Upper lobe of right lung (tissue), 1 donor: ENCODE measurements at places on chromosomes 11 and 22.

DNA sequence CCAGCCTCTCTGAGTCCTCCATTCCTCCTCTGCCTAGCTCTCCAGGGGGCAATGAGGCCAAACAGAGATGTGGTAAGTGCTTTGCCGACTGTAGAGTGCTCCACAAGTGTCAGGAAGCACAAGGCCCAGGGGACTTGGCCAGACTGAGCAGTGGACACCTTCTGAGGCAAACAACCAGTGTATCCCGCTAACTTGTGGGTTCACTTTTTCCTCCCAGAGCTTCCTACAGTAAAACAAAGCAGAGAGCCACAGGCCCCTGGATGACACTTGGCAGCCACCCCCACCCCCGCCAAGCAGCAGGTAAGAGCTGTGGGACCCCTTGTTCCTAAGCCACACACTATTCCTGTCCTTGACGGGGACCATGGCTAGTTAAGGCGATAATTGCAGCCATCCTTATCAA, 160.9 kb downstream of the CACNA1I start:
- peak; percentile 40 for DNase-seq
- H3K4me3 ChIP-seq, result no peak overlapping the region
- no peaks in the 10 kb centered on the region for H3K4me1 ChIP-seq
- no peaks in the 10 kb centered on the region for H3K36me3 ChIP-seq

DNA sequence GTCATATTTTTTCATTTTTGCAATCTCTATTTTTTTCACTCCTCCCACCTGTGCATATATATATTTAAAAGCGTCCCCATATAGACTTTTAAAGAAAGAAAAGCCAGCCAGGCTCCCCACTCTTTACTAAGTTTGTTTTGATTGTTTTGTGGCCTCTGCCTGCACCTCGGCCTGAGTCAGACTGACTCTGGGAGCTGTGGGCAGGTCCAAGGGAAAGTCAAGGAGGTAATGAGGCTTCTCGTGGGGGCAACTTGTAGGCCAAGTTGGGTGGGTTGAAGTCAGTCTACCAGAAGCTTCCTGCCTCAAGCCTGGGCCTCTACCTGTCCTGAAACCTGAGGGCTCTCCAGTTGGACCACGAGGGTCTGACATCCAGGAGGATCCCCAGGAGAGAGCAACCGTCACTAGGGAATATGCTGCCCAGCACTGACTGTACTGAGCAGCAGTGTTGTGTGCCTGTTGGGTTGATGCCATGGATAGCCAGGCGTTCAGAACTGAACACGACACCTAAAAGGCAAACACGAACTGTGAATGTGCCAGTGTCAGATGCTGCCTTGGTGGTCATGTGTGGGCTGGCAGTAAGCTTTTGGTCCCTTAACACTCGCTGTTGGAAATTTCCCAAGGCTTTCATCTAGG, 58.8 kb downstream of the BMAL1 start:
- H3K27me3 ChIP-seq, result no peaks in the 10 kb centered on the region
- DNase-seq, result no peak
- H3K36me3 ChIP-seq, result no peaks in the 10 kb centered on the region

GRCh38 chr11:117950993-117951961, 22.1 kb upstream of the TMPRSS13 start:
- H3K36me3 ChIP-seq, result no peaks in the 10 kb centered on the region
- DNase-seq, result no peak
- H3K4me1 ChIP-seq, result peaks cover 25% of the 10 kb centered on the region
- no peak overlapping the region for H3K27ac ChIP-seq
- H3K27me3 ChIP-seq, result no peaks in the 10 kb centered on the region
- no peak overlapping the region for H3K4me3 ChIP-seq

GRCh38 chr11:1352696-1353382, 36.9 kb upstream of the BRSK2 start:
- peak; percentile 8 for DNase-seq
- no peaks in the 10 kb centered on the region for H3K4me1 ChIP-seq
- no peak overlapping the region for H3K27ac ChIP-seq
- H3K36me3 ChIP-seq, result no peaks in the 10 kb centered on the region

- no peaks in the 10 kb centered on the region for H3K36me3 ChIP-seq
- H3K27me3 ChIP-seq, result no peaks in the 10 kb centered on the region
- no peak overlapping the region for H3K27ac ChIP-seq
- no peak overlapping the region for H3K4me3 ChIP-seq
- DNase-seq, result no peak
Observed at GRCh38 chr11:14015711-14016110, 53.2 kb downstream of the SPON1 start.

GRCh38 chr11:72237112-72237931, 6.7 kb downstream of the PHOX2A start:
- H3K27me3 ChIP-seq, result peaks cover 22% of the 10 kb centered on the region
- H3K4me1 ChIP-seq, result peaks cover 27% of the 10 kb centered on the region
- H3K36me3 ChIP-seq, result peaks cover 50% of the 10 kb centered on the region
